ENCODE measurements at places on chromosomes 13 and 19. TPM values are rescaled to one million over a fixed set of nuclear protein-coding genes. Genes with fewer than 3 reads are reported as not detected.
A peak's percentile ranks its signal among the peaks of the same experiment; 100 is the strongest.

DNA sequence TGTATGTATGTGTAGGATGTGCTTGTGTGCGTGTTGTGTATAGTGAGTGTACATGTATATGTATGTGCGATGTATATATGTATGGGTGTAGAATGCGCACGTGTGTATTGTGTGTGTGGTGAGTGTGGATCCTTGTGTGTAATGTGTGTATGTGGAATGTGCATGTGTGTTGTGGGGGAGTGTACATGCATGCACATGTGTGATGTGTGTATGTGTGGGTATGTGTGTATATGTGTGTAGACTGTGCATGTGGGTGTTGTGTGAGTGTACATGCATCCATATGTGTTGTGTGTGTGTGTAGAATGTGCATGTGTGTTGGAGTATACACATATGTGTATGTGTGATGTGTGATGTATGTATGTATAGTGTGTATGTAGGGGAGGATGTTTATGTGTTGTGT, 18.0 kb upstream of the SPACA7 start:
- no peak for DNase-seq

- DNase-seq: no peak
These were observed 626.2 kb downstream of the DIAPH3 start for GRCh38 chr13:59537500-59537899.

DNA sequence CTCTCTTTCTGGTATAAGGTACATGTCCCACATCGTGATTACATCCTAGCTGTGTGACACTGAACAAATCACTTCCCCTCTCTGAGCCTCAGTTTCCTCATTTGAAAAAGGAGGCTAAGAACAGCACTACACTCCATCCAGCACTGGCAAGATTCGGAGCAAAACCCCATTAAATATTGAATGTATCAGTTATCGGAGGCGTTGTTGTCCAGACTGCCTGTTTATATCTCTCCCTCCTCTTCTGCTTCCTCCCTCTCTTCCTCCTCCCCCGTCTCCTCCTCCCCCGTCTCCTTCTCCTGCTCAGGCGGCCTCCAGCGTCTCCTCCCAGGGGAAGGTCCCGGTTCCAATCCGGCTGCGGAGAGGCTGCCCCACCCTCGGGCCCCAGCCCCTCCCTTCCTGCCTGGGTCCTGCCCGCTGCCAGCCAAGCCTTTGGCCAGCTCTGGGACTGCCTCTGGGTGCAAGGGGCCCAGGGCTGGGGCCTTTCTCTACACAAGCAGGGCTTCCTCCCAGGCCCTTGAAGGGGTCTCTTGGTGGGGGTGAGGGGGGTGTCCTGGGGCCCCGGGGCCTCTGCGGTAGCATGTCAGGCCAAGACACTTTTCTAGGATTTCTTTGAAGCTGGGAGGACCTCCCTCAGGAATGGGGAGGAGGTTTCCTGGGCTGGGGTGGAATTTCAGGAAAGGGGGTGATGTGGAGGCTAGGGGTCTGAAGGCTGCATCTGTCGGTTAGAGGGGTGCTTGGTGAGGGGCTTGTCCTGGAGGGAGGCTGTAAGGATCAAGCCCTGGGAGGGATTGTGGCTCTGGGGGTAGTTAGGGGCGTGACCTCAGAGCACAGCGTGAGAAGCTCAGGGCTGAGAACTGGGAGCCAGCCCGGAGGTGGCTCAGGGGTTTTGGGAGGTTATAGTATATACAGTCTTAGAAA, 1.9 kb downstream of the RRAS start:
- peak; percentile 69 for DNase-seq

Gene PNMA8C
- 0.58 TPM for total RNA-seq

Gene TPTE2
- 0.17 TPM for total RNA-seq

Gene TNFSF11
- 0.46 TPM for total RNA-seq

GRCh38 chr19:5966215-5966614, 11.7 kb downstream of the RANBP3 start:
- DNase-seq: no peak

Gene KIR3DL2
- total RNA-seq: not detected

Gene CEACAM8
- total RNA-seq: not detected

DNA sequence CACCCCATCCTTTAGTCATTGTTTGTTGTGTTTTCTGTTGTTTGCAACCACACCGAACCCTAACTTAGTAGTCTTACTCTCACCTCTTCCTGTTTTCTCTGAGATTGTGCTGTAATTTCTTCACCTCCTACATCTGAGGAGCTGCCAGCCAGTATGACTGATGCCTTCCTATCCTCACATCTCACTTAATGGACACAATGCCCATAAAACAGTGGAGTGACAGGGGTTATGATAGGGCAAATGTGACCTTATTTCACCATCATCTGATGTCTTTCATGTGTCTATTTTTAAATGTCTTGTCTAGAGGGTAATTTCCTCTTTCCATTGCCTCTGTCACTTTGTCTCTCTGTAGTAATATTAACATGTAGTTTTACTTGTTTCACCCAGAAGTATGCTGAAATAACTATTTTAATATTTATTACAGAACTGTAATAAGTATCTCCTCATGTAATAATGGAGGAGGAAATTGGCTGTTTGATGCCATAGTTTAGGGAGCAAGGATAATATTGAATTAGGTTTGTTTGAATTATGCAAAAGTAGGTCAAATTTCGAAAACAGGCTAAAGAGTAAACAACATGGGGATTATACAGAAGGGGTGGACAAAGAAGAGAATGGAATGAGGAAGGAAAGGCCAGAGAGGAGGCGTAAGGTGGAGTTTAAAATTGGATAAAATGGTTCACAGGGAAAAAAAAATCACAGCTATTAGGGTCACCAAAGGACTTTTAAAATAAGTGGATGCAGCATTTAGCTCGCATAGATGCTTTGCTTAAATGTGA, 103.5 kb upstream of the SPRY2 start:
- no peak for DNase-seq

- DNase-seq: no peak
These were observed 60.6 kb upstream of the C13orf46 start for GRCh38 chr13:114034481-114034891.

- DNase-seq: no peak
These were observed 6.4 kb upstream of the CACTIN start for GRCh38 chr19:3632739-3633558.

Gene ZNF491
- total RNA-seq: 6.0 TPM

Gene A1BG
- 37.1 TPM for total RNA-seq

DNA sequence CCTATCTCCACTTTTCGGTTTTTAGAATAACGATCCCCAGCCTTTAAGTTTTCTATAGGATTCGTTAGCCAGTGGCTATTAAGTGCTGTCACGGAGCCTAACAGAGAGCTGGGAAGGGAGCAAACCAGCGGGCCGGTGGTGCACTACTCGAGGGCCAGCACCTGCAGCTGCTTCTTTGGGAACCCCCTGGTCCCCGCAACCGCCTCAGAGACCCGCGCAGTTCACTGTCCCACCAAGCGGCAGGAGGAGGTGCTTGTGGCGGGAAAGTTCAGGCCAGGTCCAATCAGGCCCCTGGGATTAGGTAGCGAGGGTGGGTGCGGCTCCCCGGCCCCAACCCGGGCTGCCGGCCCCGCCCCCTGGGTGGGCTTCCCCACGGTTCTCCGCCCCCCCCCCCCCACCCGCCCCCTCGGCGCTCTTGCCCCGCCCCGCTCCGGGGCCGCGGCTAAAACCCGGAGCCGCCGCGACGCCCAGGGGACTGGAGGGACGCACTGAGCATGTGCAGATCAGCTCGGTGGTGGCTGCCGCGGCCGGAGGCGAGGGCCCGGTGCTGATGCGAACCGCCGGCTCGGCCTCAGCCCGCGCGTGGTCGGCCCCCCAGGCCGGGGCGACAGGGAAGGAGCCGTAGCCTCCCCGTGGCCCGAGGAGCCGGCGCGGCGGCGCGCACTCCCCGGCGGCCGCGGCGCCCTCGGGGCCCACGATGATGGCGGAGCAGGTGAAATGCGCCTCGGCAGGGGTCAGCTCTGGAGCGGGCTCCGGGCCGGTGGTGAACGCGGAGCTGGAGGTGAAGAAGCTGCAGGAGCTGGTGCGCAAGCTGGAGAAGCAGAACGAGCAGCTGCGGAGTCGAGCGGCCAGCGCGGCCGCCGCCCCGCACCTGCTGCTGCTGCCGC, at the start of gene SLAIN1:
Gene SLAIN1 (plus strand): TSS at position 471 of the 887 bp plus-strand sequence. CDS start 227 bp downstream, at position 698.
- DNase-seq: peak; percentile 95

DNA sequence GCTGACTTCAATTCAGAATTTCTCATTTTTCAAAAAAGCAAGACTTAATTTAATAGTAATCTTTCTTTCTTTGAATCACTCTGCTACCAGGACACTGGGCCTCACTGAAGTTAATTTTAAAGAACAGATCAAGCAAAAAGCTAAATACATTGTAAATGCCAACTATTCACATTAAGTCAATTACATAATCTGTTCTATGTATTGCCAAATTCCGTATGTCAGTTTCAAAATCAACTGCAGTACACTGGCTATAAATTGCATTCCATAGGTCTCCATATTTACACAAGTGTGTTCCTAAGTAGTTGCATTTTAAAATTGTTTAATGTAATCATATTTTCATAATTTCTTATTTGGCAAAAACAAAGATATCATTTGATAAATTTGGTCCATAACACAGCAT, 10.1 kb downstream of the FOXO1 start:
- DNase-seq: no peak

DNA sequence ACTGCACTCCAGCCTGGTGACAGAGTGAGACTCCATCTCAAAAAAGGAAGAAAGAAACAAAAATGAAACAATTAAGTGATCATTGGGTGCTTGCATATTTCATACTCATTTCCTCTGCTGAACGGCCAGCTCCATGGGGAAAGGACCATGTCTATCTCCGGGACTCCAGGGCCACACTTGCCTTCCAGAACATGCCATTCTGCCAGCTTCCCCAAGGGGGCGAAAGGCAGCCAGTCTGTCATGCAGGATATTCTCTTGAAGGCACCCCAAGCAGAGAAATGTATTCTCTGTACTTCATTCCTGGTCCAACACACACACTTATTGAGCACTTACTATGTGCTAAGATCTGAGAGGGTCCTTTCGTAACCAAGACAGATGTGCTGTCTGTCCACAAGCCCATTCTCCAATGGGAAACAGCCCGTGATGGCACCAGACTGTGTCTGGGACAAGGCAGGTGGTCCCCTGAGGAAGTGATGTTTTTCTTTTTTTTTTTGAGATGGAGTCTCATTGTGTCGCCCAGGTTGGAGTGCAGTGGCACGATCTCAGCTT, 10.2 kb upstream of the CARM1 start:
- peak; percentile 45 for DNase-seq

- DNase-seq: no peak
These were observed 2.8 kb downstream of the FAM124A start for GRCh38 chr13:51225029-51225428.

GRCh38 chr13:76860706-76861105, 25.5 kb downstream of the KCTD12 start:
- DNase-seq: no peak

- no peak for DNase-seq
These were observed 10.8 kb downstream of the TRPM4 start for GRCh38 chr19:49168421-49168820.

Gene DACT3
- 2.2 TPM for total RNA-seq

Gene FAM124A
- total RNA-seq: 22.6 TPM

DNA sequence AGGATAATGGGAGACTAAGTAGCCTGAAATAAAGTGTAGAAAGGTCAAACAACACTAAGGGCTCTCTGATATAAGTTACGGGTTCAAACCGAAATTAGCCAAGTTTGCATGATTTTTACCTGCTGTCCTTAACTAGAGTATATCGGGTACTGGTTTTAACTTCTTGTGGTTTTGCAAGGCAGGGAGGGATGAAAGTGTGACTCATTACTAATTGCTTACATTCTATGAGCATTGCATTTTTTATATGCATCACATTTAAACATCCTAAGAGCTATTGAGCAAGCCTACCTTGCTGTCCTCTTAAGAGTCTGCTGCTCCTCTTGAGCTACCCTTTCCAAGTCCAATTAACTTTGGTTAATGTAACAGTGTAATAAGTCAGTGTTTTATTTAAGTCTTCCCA, 415.4 kb downstream of the SLITRK5 start:
- no peak for DNase-seq

DNA sequence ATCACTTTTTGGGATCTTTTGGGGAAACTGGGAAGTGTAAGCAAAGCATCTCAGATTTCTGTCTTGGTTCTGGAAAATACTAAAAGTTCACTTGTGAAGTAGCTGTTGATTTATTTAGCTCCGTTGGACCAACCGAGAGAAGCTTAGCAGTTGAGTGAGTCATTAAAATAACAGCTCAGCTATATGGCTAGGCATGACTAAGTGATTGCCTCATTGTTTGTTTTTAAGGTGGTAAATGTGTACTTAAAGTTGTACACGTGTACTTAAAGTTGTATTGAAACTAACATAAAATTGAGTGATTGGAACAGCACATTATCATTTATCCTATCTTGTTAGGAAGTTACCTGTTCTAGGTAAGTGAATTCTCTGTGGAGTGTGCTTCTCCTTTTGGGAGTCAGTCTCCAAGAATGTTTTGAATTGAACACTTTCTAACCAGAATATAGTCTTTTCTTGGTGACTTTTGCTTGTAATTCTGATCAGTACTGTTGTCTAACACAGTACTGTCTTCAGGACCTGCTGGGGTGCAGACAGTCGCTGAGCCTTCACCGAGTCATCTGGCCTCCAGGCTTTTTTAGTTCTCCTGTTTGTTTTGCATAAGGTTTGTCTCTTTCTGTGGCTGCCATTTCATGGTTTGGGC, 2.9 kb upstream of the DCUN1D2 start:
- no peak for DNase-seq

DNA sequence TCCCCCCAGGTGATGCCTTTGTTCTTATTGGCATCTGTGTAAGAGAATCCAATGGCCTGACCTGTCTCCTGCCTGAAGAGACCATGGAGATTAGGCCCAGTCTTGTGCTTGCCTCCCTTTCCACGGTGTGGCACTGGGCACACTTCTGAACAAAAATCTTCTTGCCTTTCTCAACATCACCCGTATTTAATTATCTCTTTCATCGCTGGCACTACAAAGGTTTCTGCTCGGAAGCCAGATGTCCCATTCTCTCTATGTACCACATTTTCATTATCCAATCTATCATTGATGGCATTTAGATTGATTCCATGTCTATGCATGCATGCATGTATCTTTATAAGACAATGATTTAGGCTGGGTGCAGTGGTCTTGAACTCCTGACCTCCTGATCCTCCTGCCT, 74.3 kb downstream of the SLC25A15 start:
- DNase-seq: no peak

Gene TRPC4
- 17.7 TPM for total RNA-seq

Gene LYPD3
- total RNA-seq: 0.37 TPM

Gene PLPPR3
- total RNA-seq: 91.6 TPM

Gene EDNRB
- 2.2 TPM for total RNA-seq

DNA sequence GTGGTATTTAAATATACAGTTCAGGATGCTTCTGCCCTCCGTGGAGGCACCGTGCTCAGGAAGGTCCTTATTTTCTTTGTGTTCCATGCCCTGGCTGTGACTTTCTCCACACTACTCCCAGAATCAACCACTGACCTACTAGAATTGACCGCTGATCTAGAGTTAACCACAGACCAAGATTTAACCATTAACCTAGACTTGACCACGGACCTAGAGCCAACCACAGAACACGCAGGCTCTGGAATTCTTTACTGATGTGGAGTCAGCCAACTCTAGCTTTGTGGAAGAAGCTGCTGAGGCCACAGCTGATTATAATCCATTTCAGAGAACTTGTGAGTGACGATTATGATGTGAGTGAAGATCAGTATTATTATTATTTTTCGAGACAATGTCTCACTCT, 18.0 kb downstream of the GTF2F2 start:
- DNase-seq: no peak

Gene OR10H1
- total RNA-seq: not detected

GRCh38 chr19:42450314-42450934, 7.7 kb upstream of the CXCL17 start:
- peak; percentile 82 for DNase-seq
